HTR-8/SVneo (cell line): ENCODE measurements at places on chromosomes 16 and 17.
A peak's percentile ranks its signal among the peaks of the same experiment; 100 is the strongest.

- DNase-seq, result peak; percentile 74
These were observed 42.0 kb upstream of the TMC5 start for GRCh38 chr16:19375561-19376158.

DNA sequence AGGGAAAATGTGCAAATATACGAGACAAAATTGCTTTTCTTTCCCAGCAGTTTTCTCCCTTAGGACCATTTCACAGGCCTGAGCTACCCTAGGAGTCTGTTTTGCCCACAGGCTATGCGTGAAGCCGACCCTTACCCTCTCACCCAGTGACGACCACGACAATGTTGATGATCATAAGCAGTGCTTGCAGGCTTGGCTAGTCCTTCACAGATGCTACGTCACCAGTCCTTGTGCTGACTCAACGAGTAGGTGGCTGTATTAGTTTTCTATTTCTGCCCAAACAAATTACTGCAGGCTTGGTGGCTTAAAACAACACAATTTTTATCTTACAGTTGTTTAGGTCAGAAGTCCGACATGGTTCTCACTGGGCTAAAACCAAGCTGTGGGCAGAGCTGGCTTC is 574.6 kb upstream of the HSBP1 start:
- DNase-seq, result no peak

GRCh38 chr17:67211742-67212141 is 33.3 kb downstream of the HELZ start:
- DNase-seq, result peak; percentile 32

- DNase-seq, result no peak
These were observed 83.4 kb downstream of the TNFRSF13B start for GRCh38 chr17:16888413-16889087.

GRCh38 chr16:24858219-24859041 is 12.7 kb downstream of the SLC5A11 start:
- peak; percentile 67 for DNase-seq

DNA sequence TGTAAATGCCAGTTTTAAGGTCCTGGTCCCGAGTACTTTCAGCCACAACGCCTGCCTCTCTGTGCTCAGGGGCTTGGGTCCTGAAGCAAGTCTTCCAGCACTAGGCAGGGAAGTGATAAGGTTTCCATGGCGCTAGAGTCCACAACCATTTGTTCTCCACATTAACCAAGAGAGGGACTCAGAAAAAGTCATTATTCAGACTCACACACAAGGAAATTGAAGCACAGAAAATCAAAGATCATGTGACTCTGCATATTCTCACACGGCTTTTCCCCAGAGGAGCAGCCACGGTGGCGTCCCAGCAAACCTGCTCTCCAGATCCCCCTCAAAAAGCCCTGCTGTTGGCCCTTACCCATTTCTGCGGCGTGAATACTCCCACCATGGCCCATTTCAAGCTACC is 9.7 kb downstream of the ENPP7 start:
- DNase-seq, result no peak
